ENCODE measurements at places on chromosomes 11 and 22. TPM values are rescaled to one million over a fixed set of nuclear protein-coding genes. Genes with fewer than 3 reads are reported as not detected.

DNA sequence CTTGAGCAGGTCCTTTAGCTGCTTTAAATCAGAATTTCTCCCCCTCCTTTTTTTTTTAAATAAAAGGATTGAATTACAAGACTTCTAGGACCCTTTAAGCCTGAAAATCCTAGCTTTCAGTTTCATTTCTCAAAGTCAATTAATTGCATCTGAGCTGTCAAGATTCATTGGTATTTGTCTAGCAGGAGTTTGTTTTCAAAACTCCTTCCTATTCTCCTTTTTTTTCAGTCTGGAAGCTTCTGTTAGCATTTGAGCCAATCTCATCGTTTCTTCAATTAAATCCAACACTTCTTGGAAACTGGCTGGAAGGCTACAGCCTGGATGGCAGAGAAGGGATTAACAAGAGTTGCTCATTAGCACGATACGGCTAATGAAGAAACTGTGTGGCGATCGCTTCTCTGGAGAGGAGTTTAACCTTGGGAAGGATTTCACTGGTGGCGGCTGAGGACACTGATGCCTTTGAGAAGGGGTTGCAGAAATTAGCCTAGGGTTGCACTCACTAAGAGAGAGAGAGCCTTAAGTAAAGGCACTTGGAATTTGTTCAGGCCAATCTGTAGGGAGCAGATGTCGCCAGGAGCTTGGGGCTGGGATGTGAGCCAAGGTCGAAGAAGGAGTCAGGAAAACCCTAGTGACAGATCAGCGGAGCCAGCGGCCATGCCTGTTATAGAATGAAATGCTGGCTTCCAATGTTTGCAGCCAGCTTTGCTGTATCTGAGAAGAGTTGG, 43.8 kb upstream of the API5 start:
- no peaks in the 10 kb centered on the region for H3K36me3 ChIP-seq
- no peak for DNase-seq
- H3K27ac ChIP-seq, result no peak overlapping the region
- H3K4me1 ChIP-seq, result no peaks in the 10 kb centered on the region

- no peaks in the 10 kb centered on the region for H3K27me3 ChIP-seq
- H3K27ac ChIP-seq, result no peak overlapping the region
- no peak overlapping the region for H3K4me3 ChIP-seq
- peaks cover 58% of the 10 kb centered on the region for H3K4me1 ChIP-seq
- no peak for DNase-seq
These were observed 32.4 kb downstream of the SPECC1L start for GRCh38 chr22:24303007-24303406.

DNA sequence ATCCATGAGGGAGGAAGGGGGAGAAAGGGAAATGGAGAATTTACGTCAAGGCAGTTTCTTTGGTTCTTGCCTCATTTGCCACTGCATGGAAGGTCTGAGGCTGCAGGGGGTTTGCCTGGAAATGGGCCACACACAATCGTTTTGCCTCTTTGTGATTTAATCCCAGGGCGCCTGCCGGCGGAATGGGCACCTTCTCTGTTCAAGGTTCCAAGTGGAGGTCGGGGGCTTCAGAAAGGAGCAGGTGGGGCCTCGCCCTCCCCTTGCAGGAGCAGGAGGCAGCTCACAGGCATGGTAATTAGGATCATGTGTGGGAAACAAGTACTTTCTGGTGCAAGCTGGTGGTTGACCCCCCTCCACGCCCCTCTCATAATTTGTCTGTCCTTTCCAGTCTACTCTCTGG, 29.9 kb downstream of the MPPED1 start:
- no peaks in the 10 kb centered on the region for H3K27me3 ChIP-seq
- no peaks in the 10 kb centered on the region for H3K36me3 ChIP-seq
- peak; percentile 32 for DNase-seq
- H3K4me3 ChIP-seq, result no peak overlapping the region

DNA sequence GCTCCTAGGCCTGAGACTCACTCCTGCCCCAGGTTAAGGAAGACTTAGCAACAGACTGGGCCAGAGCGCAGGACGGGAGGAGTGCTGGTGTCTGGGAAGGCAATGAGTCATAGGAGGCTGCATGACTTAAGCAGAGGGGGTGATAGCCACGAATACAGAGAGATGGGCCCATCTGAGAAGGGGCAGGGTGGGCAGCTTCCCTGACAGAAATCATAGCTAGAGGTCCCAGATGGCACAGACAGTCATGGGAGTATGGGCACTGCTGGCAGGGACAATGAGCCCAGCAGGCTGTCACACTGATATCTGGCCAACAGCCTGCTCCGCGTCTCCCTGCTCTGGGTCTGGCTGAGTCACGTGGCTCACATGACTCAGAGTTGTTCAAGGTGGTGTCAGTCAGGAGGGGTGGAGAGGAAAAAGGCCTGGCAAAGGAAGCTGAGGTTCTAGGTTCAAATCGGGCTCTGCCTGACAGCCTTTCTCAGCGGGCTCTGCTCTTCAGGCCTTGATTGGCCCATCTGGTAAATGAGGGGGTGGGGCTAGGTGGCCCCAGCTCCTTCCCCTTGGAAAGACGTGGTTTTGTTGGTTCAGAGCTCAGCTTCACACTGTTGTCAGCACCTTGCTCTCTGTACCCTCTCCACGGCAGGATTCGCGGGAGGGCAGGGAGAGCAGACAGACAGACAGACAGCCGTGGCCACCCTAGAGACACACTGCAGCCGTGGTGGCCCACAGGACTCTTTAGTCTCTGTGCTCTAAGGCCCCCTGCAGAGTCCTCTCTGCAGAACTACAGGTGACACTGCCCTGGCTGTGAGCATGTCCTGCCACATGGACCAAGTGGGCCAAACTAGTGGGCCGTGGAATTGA, 47.8 kb downstream of the DBX1 start:
- H3K27me3 ChIP-seq, result no peaks in the 10 kb centered on the region
- no peak overlapping the region for H3K27ac ChIP-seq
- no peaks in the 10 kb centered on the region for H3K36me3 ChIP-seq
- DNase-seq, result no peak

GRCh38 chr11:12767577-12767976, 93.4 kb downstream of the TEAD1 start:
- H3K27me3 ChIP-seq, result no peaks in the 10 kb centered on the region
- H3K27ac ChIP-seq, result no peak overlapping the region
- no peaks in the 10 kb centered on the region for H3K36me3 ChIP-seq
- H3K4me1 ChIP-seq, result peaks cover 11% of the 10 kb centered on the region
- no peak for DNase-seq

GRCh38 chr11:75801362-75802020, 13.5 kb upstream of the UVRAG start:
- H3K27ac ChIP-seq, result no peak overlapping the region
- no peaks in the 10 kb centered on the region for H3K27me3 ChIP-seq
- H3K36me3 ChIP-seq, result no peaks in the 10 kb centered on the region
- peak; percentile 74 for DNase-seq
- H3K4me3 ChIP-seq, result no peak overlapping the region
- peaks cover 4% of the 10 kb centered on the region for H3K4me1 ChIP-seq

The SLC22A9 gene
- total RNA-seq, result not detected

The OR2AT4 gene
- not detected for total RNA-seq

- no peak overlapping the region for H3K27ac ChIP-seq
- H3K36me3 ChIP-seq, result peaks cover 31% of the 10 kb centered on the region
- no peak overlapping the region for H3K4me3 ChIP-seq
- H3K4me1 ChIP-seq, result no peaks in the 10 kb centered on the region
- DNase-seq, result no peak
- H3K27me3 ChIP-seq, result no peaks in the 10 kb centered on the region
These were observed 81.4 kb downstream of the PPP6R3 start for GRCh38 chr11:68541991-68542390.

The MPEG1 gene
- total RNA-seq, result 344 TPM

The B3GAT1 gene
- 2.5 TPM for total RNA-seq

GRCh38 chr22:37562049-37562875, 2.0 kb downstream of the CDC42EP1 start:
- H3K4me3 ChIP-seq, result peak overlapping the region; percentile 57
- no peak for DNase-seq
- no peaks in the 10 kb centered on the region for H3K36me3 ChIP-seq
- peaks cover 69% of the 10 kb centered on the region for H3K4me1 ChIP-seq
- H3K27ac ChIP-seq, result peak overlapping the region; percentile 87

DNA sequence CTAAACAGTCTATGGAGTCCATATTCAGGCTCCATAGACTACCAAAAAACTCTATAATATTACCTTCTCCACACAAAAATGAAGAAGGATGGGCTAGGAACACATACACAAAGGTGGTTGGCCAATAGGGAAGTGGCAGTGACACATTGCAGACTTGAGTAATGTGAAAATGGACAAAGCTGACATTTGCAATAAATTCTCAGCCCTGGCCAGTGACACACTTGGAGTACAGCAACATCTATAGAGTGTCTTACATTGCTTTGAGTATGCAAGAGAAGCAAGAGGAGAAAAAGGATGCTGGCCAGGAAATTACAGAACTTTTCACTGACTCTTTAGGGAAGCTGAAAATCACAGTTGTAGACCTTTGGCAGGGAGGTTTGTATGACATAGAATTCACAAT, 7.3 kb upstream of the OR52W1 start:
- no peak overlapping the region for H3K27ac ChIP-seq
- no peaks in the 10 kb centered on the region for H3K36me3 ChIP-seq

DNA sequence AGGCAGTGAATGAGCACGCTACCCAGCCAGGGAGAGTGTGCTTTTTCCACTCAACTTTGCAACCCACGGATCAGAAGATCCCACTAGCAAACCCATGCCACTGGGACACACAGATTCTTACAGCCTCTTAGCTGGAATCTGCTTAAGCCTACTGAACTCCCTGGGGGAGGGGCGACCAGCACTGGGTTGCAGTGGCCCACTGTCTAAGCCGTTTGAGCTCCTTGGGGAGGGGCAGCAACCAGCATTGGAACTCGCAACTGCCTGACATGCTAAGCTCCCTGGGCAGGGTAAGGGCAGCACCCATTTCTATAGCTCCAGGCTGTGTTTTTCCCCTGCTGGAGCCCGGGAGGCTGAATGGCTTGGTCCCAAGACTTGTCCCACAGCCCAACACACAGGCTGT, 99.6 kb downstream of the FAM168A start:
- H3K4me3 ChIP-seq, result no peak overlapping the region
- DNase-seq, result no peak
- H3K27ac ChIP-seq, result no peak overlapping the region
- no peaks in the 10 kb centered on the region for H3K4me1 ChIP-seq
- no peaks in the 10 kb centered on the region for H3K36me3 ChIP-seq

The SYT12 gene
- total RNA-seq, result not detected

- no peak for DNase-seq
- no peaks in the 10 kb centered on the region for H3K4me1 ChIP-seq
- no peak overlapping the region for H3K27ac ChIP-seq
- H3K36me3 ChIP-seq, result no peaks in the 10 kb centered on the region
- no peak overlapping the region for H3K4me3 ChIP-seq
These were observed 69.4 kb downstream of the ARL14EP start for GRCh38 chr11:30392221-30392784.

DNA sequence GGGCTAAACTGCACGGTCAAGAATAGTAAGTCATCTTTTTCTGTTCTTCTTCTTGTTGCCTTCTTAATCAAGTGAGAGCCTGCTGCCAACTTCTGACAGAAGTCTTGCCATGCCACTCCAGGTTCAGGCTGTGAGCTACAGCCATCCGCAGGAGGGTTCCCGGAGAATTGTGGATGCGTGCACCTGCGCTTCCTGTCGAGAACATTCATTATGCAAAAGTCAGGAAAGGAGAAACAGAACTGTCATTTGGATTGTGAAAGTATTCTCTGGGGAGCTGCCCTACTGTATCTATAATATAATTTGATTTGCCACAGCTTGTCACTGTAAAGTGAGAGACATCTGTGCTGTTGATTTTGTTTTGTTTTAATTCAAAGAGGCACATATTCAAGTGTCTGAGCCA, 12.3 kb downstream of the IL17RA start:
- DNase-seq, result peak; percentile 36
- H3K4me1 ChIP-seq, result peaks cover 5% of the 10 kb centered on the region
- H3K27me3 ChIP-seq, result no peaks in the 10 kb centered on the region

DNA sequence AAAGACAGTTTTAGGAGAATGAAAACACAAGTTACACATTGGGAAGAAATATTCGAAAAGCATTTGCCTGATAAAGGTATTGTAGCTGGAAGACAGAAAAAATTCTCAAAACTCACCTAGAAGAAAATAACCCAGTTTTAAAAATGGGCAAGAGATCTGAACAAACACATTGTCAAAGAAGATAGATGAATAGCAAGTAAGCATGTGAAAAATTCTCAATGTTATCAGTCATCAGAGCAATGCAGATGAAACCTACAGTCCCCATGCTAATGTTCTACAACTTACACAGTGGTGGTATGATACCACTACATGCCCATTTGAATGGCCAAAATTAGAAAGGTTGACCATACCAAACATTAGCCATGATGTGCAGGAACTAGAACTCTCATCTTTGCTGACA, 29.4 kb downstream of the PPARA start:
- H3K27me3 ChIP-seq, result no peaks in the 10 kb centered on the region
- H3K4me1 ChIP-seq, result no peaks in the 10 kb centered on the region
- no peak overlapping the region for H3K27ac ChIP-seq
- no peak for DNase-seq
- H3K4me3 ChIP-seq, result no peak overlapping the region

DNA sequence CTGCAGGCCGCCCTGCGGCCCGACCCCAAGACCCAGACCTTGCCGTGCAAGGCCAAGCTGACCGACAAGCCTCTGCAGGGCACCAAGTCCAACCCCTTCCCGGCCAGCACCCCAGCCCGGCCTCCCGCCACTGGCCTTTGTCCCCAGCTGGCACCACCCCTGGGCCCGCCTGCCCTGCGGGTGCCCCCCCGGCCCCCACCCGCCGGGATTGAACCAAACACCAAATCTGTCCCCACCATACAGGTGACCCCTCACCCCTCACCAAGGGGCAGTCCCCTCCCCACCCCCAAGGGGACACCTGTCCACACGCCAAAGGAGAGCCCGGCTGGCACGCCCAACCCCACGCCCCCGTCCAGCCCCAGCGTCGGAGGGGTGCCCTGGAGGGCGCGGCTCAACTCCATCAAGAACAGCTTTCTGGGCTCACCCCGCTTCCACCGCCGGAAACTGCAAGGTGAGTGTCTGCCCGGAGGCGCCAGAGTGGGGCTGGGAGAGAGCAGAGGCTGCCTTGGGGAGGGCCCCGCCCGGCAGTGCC, 36.2 kb downstream of the MOB2 start:
- no peak for DNase-seq
- H3K36me3 ChIP-seq, result no peaks in the 10 kb centered on the region
- no peak overlapping the region for H3K4me3 ChIP-seq
- H3K4me1 ChIP-seq, result peaks cover 16% of the 10 kb centered on the region

DNA sequence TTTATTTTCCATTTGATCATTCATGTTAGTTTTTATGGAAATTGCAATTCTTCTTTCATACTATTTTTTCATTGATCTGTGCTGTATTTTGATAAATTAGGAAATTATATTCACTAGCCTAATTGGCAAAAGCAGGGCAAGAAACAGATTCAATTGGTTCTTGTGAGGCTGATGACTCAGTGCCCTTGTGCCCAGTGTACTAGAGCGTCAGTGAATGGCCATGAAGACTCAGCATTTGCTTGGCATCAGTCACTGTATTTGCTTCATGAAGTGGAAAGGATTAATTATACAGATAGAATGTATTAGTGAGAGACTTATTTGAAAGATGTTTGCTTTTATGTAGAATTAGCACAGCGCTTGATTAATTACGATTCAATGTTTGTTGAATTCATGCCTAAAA, 31.8 kb downstream of the MRGPRX1 start:
- H3K27me3 ChIP-seq, result no peaks in the 10 kb centered on the region
- H3K4me1 ChIP-seq, result no peaks in the 10 kb centered on the region
- DNase-seq, result no peak

GRCh38 chr11:115848611-115849010, 344.4 kb upstream of the CADM1 start:
- H3K36me3 ChIP-seq, result no peaks in the 10 kb centered on the region
- DNase-seq, result no peak
- H3K4me3 ChIP-seq, result no peak overlapping the region
- H3K27me3 ChIP-seq, result no peaks in the 10 kb centered on the region

The XRCC6 gene
- 169 TPM for total RNA-seq

Measured in spleen (tissue), 13 donors.